Right hindlimb (tissue), 1 donor: ENCODE measurements at places on chromosomes 5 and 9.
A peak's percentile ranks its signal among the peaks of the same experiment; 100 is the strongest.

- no peak for DNase-seq
Observed at GRCh38 chr9:90169490-90169889, 473.1 kb downstream of the DIRAS2 start.

DNA sequence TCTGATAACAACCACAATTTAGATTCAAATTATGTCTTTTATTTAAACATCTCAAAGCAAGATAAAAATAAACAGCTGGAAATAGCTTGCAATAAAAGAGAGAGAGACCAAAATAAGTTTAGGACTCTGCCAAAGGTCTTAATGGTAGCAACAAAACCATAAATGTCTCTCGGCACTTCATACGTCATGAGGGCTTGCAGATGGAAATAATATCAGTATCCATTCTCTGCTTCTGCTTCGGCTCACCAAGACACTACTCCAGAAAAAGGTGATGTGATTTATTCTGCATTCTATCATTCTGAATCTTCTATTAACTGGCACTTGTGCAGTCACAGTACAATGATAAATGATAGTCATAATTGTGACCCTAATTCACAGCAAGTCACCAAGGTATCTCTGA, 56.1 kb downstream of the EBF1 start:
- DNase-seq, result no peak

GRCh38 chr9:27542508-27542907, 12.9 kb upstream of the MOB3B start:
- DNase-seq, result no peak

GRCh38 chr9:8924562-8924961, 1125.0 kb upstream of the DMAC1 start:
- no peak for DNase-seq

DNA sequence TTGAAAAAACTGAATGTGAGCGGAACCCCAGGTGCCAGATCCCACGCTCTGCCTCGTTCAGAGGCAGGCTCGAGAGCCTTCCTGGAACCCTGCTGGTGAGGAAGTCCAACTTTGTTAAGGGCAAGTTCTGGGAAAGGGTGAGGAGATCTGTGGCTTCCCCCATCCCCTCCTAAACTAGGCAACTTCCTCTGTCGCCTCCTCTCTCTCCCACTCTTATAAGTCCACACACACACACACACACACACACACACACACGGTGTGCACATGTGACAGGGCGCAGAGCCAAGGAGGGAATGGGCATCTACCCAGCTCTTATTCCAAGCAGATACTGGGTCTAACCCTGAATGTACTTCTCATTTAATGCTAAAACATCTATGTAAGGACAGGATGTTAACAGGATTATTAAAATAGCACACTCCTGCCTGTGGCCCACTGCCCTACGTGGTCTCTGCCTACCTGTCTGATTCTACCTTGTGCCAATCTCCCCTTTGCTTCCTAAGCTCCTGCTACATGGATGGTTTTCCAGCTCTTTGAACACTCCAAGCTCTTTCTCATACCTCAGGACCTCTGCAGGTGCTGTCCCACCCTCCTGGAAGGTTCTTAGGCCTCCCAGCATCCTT, 72.4 kb upstream of the FBXW11 start:
- DNase-seq, result no peak

- DNase-seq, result no peak
Observed at GRCh38 chr5:152164860-152165259, 240.2 kb upstream of the GLRA1 start.

DNA sequence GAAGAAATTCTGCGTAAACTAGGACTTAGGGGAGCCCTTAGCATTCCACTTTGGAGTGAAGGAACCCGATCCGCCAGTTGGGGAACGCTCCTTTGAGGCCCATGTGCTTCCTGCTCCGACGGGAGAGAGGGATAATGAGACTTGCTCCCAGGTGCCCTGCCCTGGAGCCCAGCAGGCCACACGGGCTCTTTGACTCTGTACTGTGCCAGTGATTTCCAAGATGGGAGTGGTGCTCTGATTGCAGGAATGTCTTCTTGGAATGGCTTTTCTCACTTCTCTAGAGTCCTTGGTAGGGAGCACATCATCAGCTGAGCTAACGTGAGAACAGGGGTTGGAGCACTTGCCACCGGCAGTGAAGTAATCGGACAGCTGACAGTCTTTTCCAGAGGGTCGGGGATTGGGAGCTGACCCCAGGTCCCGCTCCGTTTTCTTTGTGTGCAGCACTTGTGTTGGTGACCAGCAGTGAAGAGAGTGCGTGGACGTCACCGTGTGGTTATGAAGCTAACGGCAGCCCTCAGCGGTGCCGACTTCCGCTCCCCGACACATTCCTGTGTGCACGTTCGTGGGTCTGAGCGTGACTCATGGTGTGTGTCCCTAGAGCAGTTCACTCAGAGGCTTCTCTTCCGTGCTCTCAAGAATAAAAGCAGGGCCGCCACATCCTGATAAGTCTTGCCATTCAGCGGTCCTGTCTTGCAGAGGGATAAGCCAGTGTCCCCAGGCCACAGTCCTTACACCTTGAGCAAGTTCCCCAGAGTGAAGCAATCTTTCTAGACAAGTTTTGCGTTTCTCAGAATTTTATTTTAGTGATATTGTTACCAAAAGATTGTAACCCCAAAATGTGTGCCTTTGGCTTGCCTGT, 25.6 kb downstream of the ABL1 start:
- peak; percentile 86 for DNase-seq
